ENCODE measurements at places on chromosomes 5 and 9. TPM values are rescaled to one million over a fixed set of nuclear protein-coding genes. Genes with fewer than 3 reads are reported as not detected.
A peak's percentile ranks its signal among the peaks of the same experiment; 100 is the strongest.

The TBC1D2 gene
- total RNA-seq: 2.6 TPM

- no peak for DNase-seq
Observed at GRCh38 chr9:115522912-115523311, 405.0 kb upstream of the TNC start.

The ZNF782 gene
- 4.6 TPM for total RNA-seq

The CDHR2 gene
- 0.12 TPM for total RNA-seq

The PCDHGB7 gene
- total RNA-seq: 6.0 TPM

The ANKRD20A1 gene
- total RNA-seq: 2.6 TPM

The LTC4S gene
- 9.0 TPM for total RNA-seq

The ISL1 gene
- not detected for total RNA-seq

DNA sequence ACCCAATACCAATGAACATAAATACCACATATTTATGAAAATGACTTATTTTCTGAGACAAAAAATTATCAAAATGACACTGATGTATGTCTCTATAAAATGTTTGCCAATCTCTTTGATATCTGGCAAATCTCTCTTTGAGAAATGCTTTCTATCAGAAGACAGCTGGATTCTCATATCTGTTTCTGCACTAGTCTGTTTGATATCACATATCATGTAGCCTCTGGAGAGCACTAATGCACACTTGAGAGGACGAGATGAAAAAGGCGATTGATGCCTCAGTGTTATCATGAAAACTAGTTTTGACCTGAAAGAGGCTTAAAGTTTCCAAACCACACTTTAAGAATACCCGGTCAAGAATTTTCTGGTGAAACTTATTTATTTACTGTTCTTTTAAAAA lies 29.1 kb upstream of the ANKRD55 start:
- no peak for DNase-seq

The SPINK6 gene
- total RNA-seq: not detected

GRCh38 chr5:32714836-32715235 lies 3.7 kb downstream of the NPR3 start:
- no peak for DNase-seq

GRCh38 chr5:36743891-36744772 lies 132.4 kb upstream of the NIPBL start:
- DNase-seq: peak; percentile 66

GRCh38 chr5:170451747-170452365 lies 52.0 kb upstream of the KCNIP1 start:
- peak; percentile 55 for DNase-seq

DNA sequence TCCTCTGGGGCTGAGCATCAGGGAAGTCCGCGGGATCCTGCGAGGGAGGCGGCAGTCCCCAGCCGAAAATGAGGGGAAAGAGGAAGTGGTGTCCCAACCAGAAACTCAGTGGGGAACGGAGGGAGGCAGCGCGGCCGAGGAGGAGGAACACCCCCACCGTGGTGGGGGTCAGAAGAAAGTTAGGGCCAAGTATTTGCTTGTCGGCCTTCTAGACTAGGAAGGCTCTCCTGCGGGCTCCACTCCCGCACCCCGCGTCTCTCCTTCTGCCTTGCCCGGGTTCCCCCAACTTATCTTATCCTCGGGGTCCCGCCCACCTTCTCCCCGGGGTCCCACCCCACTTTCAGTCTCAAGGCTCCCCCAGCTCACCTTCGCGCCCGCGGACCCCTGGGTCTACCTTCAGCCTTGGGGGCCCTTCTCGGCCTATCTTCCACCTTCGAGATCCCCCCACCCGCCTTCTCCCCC lies 557 bp upstream of the PHF2 start:
- DNase-seq: peak; percentile 76

The PCDHGB1 gene
- 2.4 TPM for total RNA-seq

The SPINK4 gene
- not detected for total RNA-seq

The BTNL9 gene
- 23.5 TPM for total RNA-seq

DNA sequence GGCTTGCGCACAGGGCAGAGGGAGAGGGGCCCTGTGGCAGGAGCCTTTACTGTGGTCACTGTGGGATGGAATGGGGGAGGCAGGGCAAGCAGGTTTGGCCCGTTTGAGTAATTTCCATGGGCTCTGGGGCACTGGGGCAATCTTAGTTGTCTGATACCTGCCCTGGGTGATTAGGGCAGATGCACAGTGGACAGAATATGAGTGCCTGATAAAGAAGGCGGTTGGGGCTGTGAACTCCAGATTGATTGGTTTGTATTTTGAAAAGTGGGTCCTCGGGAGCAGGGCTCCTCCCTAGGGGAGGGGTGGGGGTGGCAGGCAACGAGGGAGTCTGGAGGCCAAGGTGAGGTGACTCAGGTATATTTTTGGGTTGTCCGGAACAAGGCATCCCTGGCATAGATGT lies 247.5 kb downstream of the NSG2 start:
- no peak for DNase-seq

The CDKN2B-AS1 gene
- not detected for total RNA-seq

The AK1 gene
- total RNA-seq: 398 TPM

DNA sequence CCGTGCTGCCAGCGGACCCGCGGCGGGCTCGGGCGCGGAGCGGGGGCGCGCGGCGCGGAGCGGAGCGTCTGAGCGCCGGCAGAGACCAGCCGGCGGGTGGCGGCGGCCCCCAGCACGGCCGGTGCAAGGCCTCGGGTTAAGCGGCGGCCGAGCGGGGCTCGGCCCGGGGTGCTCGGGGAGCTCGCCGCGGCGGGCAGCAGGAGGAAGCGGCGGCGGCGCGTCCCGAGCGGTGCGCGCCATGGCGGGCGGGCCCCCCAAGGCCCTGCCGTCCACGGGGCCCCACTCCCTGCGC lies 150 bp downstream of the SNX30 start:
- no peak for DNase-seq

DNA sequence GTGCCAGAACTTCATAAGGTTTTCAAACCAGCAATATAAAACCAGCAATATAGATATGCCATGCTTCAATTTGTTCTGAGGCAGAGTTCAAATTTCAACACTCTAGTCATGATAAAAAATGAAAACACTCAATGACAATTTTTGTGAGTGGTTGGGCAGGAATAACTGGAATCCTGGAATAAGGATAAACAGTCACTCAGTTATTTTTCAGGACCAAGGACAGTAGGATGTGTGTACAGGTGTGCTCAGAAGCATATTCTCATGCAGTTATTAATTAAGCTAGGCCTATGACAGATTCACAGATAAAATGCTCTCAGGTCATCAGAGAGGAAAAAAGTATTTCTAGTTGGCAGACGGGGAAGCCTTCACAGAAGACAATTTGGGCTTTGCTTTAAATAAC lies 117.3 kb upstream of the PPP2R2B start:
- DNase-seq: no peak

The LCP2 gene
- 3.9 TPM for total RNA-seq

DNA sequence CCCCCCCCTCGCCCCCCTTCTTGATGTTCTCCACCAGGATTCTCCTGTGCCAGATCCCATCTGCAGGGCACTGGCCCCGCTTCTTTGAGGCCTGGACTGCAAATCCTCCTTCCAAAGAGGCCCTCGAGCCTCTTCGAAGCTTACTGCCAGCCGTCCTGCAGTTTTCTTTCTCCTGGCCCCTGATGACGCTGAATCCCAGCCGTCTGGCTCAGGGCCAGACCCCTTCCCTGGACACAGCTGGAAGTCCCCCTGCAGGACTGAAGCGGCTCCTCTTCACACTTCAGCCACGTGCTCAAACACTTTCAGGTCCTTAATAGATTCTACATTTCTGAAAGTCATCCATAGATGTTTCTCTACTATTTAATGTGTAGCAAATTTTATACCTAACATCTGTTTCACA lies 121.5 kb downstream of the EHMT1 start:
- DNase-seq: no peak

GRCh38 chr5:109693535-109694400 lies 4.0 kb downstream of the MAN2A1 start:
- DNase-seq: no peak

- DNase-seq: no peak
Observed at GRCh38 chr5:9888501-9888901, 258.4 kb upstream of the TAS2R1 start.

The RPS23 gene
- 1,337 TPM for total RNA-seq

GRCh38 chr5:144453753-144454152 lies 283.1 kb downstream of the KCTD16 start:
- DNase-seq: no peak

GRCh38 chr5:53472720-53473510 lies 7.5 kb upstream of the FST start:
- no peak for DNase-seq

DNA sequence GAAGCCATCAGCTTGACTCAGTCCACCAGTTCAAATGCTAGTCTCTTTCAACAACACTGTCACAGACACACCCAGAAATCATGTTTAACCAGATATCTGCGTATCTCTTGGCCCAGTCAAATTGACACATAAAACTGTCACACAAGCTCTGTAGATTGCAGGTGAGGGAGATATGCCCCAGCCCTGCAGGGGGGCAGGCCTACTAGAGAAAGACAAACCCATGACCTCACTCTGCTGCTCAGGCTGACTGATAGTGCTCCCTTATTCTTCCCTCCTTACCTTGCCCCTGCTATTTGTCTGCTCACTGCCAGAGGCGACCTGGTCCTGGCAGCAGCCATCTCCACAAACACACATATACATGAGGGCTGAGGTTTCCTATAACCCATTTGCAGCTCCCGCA lies 351.3 kb downstream of the DRD1 start:
- DNase-seq: no peak

The GDA gene
- 0.44 TPM for total RNA-seq

- no peak for DNase-seq
Observed at GRCh38 chr9:32722704-32723103, 60.6 kb upstream of the TMEM215 start.

The SYK gene
- total RNA-seq: 3.4 TPM

The APBA1 gene
- 12.1 TPM for total RNA-seq

The NEUROG1 gene
- not detected for total RNA-seq

Data from right atrium auricular region (tissue), 2 donors.